ENCODE measurements at places on chromosomes 11 and 22.

GRCh38 chr11:96482193-96482592, 92.4 kb downstream of the JRKL start:
- no peak for DNase-seq

- no peak for DNase-seq
These were observed 181.4 kb downstream of the DBX1 start for GRCh38 chr11:19978668-19979518.

DNA sequence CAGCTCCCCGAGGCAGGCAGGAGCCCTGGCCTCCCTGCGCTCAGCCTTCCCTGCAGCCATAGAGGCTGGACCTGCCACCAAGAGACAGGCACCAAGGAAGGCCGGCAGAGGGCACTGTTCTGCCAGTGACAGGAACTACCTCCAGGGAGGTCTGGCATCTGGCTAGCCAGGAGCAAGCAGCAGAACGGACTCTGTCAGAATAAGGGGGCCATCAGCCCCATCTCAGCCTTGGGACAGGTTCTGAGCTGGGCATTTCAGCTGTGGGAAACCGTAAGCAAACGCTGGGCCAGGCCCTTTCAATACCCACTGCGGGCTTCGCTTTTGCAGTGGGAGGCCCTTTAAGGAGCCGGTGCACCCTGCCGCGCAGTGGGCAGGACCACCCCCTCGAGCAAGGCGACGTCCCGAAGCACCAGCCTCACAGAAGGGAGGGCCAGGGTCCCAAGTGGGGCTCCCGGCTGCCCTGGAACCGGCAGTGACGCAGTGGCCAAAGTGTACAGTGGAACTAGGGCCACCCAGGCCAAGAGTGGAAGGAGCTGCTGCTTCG, 18.2 kb downstream of the IFT27 start:
- peak; percentile 47 for DNase-seq

DNA sequence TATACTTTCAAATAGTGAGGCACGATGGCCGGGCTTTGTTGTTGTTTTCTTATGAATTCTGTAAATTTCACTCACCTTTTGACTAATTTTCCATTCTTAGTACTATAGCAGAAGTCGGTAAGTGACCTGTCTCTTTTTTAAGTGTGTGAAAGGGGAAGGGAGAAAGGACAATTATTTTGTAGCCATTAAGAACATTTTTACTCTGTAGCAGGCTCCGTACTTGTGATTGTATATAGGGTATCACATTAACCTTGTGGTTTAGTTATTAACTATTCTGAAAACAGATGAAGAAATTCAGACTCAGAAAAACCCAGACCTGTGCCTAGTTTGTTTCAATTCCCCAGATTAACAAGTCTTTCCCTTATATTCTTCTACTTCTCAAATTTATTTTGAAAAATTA, 78.7 kb downstream of the CASP12 start:
- DNase-seq, result no peak

DNA sequence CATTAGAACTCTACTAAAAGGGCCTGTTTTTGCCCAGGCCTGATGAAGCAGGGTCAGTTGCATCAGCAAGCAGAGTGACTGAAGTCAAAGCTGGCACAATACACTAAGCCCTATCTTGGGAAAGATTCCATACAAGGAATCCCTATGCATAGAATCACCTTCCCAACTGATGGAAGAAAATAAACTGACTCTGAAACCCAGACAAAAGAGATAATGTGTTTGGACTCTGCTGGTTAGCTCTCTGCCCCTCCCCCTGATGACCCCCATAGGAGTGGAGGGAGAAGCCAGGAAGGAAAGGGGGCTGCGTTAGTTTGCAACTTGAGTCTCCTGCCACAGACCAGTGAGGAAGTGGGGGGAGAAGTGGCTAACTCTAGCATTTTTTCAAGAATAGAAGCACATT, 32.9 kb downstream of the GALNT18 start:
- DNase-seq, result no peak

GRCh38 chr11:20762980-20763379, 93.6 kb downstream of the NELL1 start:
- no peak for DNase-seq

DNA sequence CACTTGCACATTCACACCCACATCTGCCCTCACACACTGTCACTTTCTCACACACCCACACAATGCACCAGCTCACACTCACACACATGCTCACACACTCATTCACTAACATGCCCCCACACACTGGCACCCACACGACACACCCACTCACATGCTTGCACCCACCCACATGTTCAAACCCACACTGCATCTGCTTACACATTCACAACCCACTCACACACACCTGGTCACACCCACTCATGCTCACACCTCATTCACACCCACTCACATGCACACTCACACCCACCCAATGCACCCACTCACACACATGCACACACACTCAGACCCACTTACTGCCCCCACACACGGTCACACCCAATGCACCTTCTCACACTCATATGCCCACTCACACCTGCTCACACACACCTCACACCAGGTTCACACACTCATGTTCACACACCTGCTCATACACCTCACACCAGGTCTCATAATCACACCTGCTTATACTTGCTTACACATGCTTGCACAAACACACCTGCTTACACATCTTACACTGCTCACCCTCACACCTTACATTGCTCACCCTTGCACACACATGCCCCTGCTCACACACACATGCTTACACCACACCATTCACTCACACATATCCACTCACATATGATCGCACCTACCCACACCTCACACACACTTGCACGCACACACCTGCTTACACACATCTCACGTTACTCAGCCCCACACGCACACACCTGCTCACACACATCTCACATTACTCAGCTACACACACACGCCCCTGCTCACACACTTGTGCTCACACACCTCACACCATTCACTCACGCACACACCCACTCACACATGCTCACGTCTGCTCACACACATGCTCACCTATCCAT, 3.9 kb upstream of the MYBPC3 start:
- no peak for DNase-seq
